ENCODE measurements at places on chromosomes 7 and 10. TPM values are rescaled to one million over a fixed set of nuclear protein-coding genes. Genes with fewer than 3 reads are reported as not detected.

DNA sequence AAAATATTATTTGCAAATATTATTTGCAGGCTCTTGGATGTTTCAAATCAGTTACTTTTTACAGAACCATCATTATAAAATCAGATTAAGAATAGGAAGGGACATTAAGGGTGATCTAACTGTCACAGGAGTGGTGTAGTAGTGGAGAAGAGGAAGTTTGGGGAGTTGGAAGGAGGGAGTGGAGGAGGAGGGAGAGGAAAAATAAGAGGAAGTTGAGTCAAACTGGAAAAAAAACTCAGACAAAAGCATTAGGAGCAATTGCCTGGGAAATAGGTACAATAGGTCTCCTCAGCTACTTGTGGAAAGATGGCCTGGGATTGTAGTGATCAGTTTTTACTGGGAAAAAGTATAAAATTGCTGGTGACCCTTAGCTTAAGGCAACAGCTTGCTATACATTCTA is 77.7 kb upstream of the GPR37 start:
- H3K36me3 ChIP-seq = peaks cover 17% of the 10 kb centered on the region
- H3K4me3 ChIP-seq = no peak overlapping the region
- no peak overlapping the region for H3K27ac ChIP-seq

The LRIT1 gene
- not detected for total RNA-seq

The WNT8B gene
- total RNA-seq = 0.36 TPM

DNA sequence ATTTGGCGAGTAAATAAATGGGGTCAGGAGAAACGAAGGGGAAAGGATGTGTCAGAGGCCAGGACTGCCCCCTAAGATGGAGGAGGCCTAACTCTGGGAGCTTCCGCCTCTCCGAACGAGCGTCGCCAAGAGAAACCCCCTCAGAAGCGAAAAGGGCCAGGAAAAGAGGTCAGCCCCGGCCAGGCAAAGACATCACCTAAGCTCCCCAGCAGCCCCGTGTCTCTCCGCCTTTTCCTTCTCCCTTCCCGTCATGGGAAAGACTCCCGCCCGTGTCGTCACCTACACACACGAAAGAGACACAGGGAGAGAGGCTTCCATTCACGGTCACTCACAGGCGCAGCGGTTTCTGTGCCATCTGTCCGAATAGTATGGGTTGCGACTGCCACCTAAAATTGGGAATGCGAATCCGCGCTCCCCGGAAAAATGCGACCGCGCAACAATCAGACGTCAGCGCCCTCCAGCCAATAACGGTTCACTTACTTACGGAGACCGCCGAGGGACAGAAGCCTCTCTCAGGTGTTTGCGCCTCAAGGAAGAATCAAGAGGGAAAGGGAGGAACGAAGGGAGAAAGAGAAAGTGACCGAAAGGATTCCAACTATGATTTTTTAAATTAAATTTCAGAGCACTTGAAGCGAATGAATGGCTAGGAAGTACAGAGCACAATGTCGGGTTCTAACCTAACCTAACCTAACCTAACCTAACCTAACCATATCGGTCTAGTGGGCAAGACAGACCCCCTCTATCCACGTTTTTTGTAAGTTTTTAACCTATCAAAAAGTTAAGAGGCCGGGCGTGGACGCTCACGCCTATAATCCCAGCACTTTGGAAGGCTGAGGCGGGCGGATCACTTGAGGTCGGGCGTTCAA is at the start of gene CWF19L1:
Gene CWF19L1, minus strand, starts transcription at position 400 of the 866 bp plus-strand sequence. Its CDS starts 45 bp downstream, at position 355.
- peak; percentile 88 for DNase-seq
- H3K4me1 ChIP-seq = peaks cover 22% of the 10 kb centered on the region
- peaks cover 6% of the 10 kb centered on the region for H3K36me3 ChIP-seq

DNA sequence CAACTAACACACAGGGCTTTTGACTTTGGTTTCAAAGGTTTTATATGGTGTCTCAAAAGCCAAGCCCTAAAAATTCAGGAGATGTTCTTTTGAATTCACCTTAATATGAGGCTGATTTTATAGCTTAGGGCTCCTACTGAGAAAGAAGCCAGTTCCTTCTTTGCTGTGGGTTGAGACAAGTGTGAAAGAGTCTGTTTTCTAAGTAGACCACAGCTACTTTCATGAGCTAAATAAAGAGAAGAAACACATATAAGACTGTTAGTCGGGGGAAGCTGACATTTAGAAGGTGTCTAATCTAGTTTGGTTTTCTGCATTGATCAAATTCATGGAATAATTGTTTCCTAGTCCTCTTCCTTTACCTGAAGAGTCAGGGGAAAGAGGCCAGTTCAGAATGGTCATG is 332.1 kb upstream of the CELF2 start:
- H3K27me3 ChIP-seq = peaks cover 15% of the 10 kb centered on the region
- H3K4me1 ChIP-seq = no peaks in the 10 kb centered on the region
- no peak overlapping the region for H3K27ac ChIP-seq
- H3K4me3 ChIP-seq = no peak overlapping the region

The SNCG gene
- total RNA-seq = not detected

DNA sequence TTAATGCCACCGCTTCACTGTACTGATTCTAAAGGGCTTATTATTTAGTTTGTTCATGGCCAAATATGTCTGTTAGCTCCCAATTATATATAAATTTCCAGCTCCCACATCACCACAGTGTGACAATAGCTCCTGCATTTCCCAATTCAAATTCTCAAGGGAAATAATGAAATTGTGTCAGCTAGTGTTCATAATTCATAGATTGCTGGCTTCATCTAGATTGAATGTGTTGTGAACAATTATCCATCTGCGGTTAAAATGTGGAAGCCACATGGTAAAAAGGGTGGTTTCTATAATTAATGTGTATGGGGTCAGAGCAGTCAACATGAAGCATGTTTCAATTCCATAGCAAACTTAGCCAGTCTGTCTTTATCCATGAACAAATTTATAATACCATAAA is 154.3 kb downstream of the SEMA3E start:
- no peaks in the 10 kb centered on the region for H3K27me3 ChIP-seq
- no peaks in the 10 kb centered on the region for H3K36me3 ChIP-seq
- no peak overlapping the region for H3K4me3 ChIP-seq
- no peak for DNase-seq
- no peaks in the 10 kb centered on the region for H3K4me1 ChIP-seq
- no peak overlapping the region for H3K27ac ChIP-seq

DNA sequence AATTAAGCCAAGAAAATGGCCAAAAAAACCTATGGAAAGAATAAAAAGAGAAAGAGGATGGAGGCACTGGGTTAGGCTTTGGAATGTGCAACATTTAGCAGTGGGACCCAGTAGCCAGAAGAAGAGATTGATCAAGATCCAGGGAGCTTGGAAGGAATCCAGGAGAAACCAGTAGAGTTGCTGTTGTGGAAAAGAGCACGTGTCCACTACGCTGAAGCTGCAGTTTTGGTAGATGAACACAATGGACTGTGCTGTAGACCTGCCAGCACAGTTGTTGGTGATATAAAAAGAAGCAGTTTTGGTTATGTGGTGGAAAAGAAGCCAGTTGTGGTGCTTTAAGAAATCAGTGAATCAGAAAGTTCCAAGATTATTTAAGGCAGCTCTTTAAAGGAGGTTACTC is 802.2 kb upstream of the POM121L12 start:
- H3K27me3 ChIP-seq = no peaks in the 10 kb centered on the region
- H3K4me1 ChIP-seq = no peaks in the 10 kb centered on the region

Measured in activated CD4-positive, alpha-beta memory T cell treated with anti-CD3 and anti-CD28 coated beads for 36 hours (primary cell).